ENCODE measurements at places on chromosomes 6 and 20.
A peak's percentile ranks its signal among the peaks of the same experiment; 100 is the strongest.

DNA sequence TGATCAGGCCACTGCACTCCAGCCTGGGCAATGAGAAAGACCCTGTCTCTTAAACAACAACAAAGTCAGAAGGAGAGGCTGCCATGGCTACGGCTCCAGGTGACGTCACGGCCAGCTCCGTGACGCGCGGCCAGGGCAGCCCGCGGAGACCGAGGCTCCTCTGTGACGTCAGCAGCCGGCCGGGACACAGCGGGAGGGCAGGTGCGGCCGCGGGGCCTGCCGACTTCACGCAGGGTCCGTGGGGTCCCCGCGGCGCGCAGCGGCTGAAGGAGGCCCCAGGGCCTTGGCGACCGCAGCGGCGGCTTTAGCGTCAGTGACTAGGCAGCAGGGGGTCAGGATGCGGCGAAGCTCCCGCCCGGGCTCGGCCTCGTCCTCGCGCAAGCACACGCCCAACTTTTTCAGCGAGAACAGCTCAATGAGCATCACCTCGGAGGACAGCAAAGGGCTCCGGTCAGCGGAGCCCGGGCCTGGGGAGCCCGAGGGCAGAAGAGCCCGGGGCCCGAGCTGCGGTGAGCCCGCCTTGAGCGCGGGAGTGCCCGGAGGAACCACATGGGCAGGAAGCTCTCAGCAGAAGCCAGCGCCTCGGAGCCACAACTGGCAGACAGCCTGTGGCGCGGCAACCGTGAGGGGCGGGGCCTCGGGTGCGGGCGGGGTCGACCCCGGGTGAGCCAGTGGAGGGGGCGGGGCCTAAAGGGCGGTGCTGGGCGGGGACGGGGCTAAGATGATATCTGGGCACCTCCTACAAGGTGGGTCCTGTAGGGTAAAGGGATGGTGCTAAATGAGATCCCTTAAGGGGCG lies at the start of gene SPAG4:
TSS of gene SPAG4 (plus strand) at position 163 of the 798 bp plus-strand sequence. CDS start at position 338, 175 bp downstream.
- DNase-seq = peak; percentile 100

DNA sequence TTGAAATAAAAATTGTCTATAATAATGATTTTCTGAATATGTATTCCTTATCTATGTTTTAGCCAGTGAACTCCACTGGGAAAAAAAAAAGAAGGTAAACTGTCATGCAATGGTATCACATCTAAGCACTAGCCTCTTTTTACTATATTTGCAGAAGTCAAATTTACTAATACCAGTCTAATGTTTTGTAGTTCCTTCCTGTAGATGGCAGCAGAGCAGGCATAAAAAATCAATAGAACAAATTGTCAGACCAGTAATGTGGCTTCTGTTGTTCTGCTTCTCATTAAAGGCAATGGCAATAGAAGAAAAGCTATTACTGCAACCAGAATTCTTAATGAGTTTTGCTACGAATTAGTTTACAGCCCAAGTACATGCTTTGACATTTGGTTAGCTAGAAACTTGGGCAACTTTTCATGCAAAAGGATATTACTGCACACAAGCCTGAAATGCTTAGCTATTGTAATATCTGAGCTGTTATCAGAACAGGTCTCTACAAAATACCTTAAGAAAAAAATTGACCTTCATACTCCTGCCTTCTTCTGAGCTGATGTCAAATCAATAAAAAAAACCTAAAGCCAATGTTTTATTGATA lies 476.9 kb downstream of the KHDRBS2 start:
- peak; percentile 68 for DNase-seq

GRCh38 chr20:58982406-58983114 lies 1.5 kb downstream of the NELFCD start:
- DNase-seq = peak; percentile 47

GRCh38 chr20:50376888-50377459 lies 133.2 kb upstream of the PTPN1 start:
- no peak for DNase-seq

GRCh38 chr6:157721426-157721825 lies 101.6 kb upstream of the SNX9 start:
- no peak for DNase-seq

GRCh38 chr6:135633573-135633972 lies 136.0 kb upstream of the AHI1 start:
- no peak for DNase-seq

DNA sequence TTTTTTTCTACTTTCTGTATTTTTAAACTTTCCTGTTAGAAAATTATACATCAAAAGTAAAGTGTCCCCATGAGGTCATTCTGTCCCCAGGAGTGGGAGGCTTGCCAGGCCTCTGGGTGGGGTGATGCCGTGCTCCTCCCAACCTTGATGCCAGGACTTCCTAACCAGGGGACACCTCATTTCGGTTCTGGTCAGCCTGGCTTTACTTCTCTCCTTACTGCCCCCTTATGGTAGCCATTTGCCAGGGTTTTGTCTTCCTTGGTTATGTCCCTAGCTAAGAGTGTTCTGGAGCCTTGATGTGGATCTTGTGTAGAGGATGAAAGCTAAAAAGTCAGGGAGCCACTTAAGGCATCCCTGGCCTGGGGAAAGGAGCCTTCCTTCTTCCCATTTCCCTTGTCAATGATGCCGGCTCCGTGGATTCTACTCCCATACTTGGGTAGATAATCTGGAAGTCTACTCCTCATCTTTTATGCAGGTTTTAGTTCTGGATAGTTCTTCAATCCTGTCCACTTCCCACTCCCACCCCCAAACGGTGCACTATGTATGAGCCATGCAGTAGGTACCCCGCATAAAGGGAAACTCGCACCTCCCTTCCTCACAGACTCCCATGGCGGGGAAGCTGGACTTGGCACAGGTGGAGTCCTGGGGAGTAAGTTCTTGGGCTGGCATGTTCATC lies 164.1 kb upstream of the SALL4 start:
- DNase-seq = peak; percentile 69

DNA sequence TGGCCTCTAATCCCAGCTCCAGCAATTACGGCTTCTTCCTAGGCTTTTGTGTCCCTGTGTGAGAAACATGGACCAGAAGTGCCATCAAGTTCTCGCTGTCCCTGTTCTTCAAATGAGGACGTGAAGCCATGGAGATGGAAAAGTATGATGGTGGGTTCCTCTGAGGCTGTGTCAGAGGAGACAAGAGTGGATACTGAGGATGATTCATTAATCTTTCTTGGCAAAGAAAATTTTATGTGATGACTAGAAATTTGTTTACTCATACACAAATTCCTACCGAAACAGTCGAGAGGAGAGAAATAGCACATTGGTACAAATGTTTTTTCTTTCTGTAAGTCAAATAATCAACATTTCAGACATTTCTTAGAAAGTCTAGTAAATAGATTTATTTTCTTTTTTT lies 35.0 kb upstream of the PNRC1 start:
- peak; percentile 19 for DNase-seq

DNA sequence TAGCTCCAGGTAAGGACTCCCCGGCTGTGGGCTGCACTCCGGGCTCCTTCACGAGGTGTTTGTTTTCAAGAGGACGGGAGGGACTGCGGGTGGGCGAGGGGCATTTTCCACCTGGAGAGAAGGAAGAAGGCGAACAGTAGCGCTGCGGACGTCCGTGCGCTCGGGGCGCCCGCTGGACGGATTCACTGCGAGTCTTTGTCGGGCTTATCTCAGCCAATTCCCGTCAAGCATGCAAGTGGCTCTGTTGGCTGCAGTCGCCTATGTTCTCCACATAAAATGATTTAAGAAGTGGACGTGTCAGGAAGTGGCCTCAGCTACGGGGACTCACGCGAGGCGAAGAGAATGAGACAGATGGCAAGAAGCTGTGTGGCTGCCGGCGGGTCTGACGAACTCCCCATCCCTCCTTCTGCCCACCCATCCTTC lies 332 bp downstream of the GRIK2 start:
- DNase-seq = no peak

- no peak for DNase-seq
Observed at GRCh38 chr6:35215665-35216411, 2.1 kb downstream of the SCUBE3 start.

DNA sequence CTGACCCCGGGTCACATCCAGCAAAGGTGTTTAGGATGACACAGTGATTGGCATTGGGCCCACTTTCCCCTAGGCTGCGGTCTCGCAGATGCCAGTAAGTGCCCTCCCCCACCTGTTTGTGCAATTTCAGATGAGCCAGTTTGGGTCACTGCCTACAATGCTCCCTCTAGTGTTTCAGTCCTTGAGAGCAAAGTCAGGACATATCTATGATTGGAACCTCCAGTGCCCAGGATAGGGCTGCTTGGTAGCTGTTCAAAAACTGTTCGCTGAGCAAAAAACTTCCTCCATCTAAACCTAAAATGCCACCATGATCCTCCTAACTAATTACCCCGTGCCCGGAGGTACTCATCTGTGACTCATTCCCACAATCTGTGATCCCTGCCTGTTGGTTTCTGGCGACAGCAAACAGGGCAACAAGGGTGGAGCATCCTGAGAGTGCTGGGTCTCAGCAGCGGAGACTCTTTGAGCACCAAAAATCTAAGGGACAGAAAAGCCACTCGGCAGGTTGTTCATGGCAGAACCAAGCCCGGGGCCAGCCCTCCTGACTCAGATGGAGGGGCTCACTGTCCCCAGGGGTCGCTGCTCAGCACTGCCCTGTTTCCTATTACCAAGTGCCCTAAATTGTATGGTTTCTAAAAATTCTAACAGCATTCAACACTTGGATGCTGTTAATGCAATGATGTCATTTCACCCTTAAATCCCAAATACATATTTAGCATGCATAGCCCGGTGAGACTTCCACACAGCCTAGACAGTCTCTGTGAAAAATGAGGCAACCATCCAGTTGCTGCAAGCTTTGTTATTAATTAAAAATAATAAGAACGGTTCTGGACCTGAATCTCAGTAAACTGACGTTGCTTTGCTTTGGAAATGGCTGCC lies 5.0 kb downstream of the VSX1 start:
- peak; percentile 39 for DNase-seq

DNA sequence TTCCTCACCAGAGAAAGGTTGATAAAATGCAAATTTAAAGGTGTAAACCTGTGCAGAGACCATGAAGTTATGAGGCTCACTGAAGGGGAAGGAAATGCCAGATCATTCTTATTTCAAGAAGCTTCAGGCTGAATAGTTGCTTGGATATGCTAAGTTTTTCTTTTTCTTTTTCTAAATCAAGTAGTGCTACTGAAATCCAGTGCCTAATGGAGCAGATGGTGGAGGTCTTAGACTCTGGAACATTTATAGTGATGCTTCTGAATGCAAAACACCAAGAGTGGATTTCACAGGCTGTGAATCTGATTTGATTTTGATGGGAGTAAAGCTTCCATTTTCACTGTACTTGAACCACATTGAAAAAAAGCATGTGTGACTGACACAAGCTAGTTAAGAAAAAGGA lies 151.2 kb upstream of the BEND3 start:
- DNase-seq = no peak

DNA sequence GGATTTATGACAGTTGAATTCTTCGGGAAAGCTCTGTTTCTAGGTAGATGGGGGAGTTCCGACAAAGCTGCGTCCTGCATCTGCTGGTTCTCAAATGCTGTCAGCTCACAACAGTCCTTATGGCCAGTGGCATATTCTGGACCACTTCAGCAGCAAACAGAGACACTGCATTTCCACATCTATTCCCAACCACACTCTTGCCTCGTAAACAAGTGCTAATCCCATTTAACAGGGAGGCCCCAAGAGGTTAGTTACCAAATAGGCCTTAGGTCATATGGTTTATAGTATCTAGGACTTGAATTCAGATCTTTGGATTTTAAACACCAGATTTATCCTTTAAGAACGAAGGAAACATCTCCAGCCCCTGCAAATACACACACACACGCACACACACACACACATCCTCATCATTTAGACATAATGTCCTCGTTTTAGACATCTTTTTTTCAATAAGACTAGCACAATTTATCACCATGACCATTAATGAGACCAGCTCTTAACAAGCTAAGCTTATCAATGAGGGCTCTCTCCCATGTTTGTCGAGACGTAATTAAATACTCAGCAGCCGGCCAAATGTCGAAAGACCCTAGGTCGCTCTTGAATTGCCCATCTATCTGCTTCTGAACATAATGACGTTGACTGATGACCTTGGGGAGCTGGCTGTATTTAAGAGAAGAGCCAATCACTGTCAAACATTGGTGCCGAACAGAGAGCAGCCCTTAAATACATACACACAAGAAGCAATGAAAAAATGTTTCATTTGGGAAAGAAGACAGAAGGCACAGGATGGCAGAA lies 84.5 kb downstream of the PSMG4 start:
- DNase-seq = no peak

DNA sequence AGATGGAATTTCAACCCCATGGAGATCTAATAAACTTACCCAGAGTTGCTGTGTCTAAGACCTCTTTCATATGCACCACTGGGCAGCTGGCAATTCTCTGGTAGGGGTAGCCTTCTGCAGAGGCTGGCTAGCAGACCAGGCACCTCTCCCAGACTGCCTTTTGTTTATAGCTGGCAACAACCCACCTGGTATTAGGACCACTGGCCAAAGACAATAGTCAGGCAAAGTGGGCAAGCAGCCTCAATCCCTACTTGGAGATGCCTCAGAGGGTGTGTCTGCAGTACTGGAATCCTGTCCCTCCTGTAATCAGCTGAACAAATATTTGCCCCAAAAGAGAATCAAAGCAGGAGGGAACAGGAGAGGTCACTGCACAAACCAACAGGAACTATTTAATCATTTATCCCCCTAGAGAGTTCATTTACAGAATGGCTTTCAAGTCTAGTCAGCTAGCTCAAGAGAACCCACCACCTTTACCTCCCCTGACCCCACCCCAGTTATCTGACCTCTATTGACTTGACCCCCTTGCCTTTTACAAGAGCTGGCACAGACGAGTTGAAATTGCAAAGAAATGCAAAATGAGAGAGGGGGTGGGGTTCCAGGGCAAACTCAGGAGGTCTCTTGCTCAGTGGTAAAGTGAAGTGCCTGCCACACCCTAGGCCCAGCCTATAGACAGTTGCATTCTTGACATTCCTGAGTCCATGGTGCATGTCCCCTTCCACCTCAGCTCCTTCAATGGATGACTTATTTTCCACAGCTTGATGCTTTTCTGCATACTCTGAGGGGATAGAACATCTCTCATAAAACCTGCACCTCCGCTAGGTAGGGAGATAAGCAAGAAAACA lies 2.8 kb downstream of the BCL2L1 start:
- DNase-seq = peak; percentile 77
